Bronchial smooth muscle cell (primary cell): ENCODE measurements at places on chromosomes 16 and 17. TPM values are rescaled to one million over a fixed set of nuclear protein-coding genes. Genes with fewer than 3 reads are reported as not detected.

UTS2R gene
- total RNA-seq = not detected in 2 replicates

CDH5 gene
- under 0.01 and 0.09 TPM in 2 replicates for total RNA-seq

PRKCB gene
- not detected in 2 replicates for total RNA-seq

PROCA1 gene
- 1.6 and 2.9 TPM in 2 replicates for total RNA-seq

RNF43 gene
- under 0.01 TPM in 1 of 2 replicates, not detected in the other for total RNA-seq

FN3K gene
- 6.6 and 8.2 TPM in 2 replicates for total RNA-seq

RPGRIP1L gene
- total RNA-seq = 7.4 and 7.5 TPM in 2 replicates

ZDHHC1 gene
- total RNA-seq = 5.3 and 5.7 TPM in 2 replicates
